PC-9 (cell line): ENCODE measurements at places on chromosomes 2 and 18.

- DNase-seq, result no peak
Observed at GRCh38 chr2:7146151-7146550, 228.9 kb downstream of the RNF144A start.

- DNase-seq, result no peak
Observed at GRCh38 chr2:201414099-201415023, 36.9 kb downstream of the TRAK2 start.

DNA sequence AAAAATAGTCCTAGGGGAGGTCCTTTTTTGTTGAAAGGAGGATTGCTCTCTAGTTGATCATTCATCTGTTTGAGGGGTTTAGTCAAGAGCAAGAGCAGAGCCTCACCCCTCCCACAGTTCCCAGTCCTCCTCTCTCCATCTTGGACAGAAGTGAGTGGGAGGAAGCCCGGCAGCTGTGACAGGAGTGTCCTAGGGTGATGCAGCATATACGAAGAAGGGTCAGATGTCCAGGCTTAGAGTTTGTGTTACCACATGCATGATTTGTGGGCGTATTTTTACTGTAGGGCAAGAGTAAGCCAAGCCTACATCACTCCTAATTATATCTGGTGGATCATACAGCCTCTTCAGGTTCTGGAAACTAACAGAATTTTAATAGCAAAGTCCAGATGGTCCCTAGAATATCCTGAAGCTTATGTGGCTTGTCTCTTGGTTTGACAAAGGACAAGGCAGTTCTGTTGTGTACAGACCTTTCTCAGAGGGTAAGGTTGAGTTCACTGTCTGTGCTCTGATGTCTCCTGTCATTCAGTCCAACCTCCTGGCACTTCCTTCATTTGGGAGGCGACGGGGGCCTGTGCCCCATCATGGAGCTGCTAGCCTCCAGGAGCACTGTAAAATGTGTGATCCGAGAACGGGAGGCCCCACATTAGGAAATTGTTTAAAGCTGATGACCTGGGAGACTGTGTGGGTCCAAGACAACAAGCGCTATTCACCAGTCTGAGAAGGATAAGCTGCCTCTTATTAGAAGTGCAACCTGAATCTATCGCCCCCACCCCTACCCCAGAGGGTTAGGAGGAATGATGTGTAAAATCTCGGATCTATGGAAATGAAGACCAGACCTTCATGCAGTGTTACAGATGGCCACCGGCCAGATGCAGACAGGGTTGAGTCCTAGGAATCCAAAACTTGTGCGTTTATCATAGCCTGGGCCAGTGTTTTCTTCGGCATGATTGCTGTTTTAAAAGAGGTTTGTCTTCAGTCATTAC, 6.9 kb downstream of the CEP68 start:
- DNase-seq, result no peak

DNA sequence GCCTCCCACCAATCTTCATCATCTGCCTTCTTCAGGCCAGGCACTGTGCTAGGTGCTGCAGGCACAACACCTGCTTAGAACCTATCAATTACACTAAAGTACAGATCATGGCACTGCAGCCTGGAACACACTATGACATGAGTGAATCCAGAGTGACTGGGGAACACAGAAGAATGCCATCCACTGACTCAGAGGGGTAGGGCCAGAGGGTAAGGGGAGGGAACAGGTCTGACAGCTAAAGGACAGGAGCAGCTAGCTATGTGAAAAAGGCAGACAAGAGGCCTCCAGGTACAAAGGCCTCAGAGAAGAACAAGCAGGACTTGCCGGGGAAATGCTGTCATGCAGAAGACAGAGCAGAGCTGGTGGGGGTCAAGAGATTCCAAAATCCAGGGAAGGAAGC, 53.3 kb upstream of the ACAA2 start:
- DNase-seq, result peak; percentile 23

GRCh38 chr2:32627441-32627813, 423 bp upstream of the TTC27 start:
- no peak for DNase-seq

GRCh38 chr2:227455200-227455599, 16.8 kb upstream of the AGFG1 start:
- DNase-seq, result no peak

GRCh38 chr2:84918430-84918829, 13.0 kb downstream of the TMSB10 start:
- DNase-seq, result no peak

DNA sequence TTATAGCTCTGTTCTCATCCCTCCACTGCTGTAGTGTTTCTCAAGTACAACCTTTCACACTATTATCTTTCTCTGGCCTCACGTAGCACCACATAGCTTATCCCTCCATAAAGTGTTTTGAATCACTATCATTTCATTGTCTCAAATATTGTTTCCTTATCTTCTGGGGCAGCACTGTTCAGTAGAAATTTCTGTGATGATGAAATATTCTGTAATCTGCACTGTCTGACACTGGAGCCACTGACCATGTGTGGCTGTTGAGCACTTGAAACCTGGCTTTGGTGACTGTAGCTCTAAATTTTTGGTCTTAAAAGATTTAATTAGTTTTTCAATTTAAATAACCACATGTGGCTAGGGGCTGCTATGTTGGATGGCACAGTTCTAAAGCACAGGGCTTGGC, 78.9 kb downstream of the CPS1 start:
- no peak for DNase-seq

GRCh38 chr2:33215299-33215698, 261.1 kb upstream of the RASGRP3 start:
- no peak for DNase-seq

DNA sequence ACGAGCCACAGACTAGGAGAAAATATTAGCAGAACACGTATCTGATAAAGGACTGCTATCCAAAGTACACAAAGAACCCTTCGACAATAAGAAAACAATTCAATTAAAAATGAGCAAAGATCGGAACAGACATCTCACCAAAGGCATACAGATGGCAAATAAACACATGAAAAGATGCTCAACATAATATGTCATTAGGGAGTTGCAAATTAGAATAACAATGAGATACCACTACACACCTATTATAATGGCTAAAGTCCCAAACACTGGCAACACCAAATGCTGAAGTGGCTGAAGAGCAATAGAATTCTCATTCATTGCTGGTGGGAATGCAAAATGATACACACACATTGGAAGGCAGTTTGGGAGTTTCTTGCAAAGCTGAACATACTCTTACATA, 33.1 kb downstream of the SERTAD2 start:
- DNase-seq, result no peak

DNA sequence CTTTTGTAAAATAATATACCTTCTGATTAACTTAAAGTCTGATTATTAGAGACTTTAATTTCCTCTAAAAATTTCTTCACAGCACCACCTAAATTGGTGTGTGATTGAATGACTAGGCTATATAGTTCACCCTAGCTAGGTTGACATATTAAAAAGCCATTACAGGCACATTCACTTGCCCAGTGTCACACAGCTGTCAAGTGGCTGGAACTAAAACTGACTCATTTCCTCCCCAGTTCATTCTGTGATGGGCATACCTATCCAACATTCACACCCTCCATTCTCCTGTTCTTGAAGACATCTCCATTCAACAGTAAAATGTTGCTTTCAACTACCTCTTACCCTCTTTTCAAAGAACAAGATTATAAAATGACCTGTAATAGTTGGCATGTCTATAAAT, 334.5 kb downstream of the ARHGAP15 start:
- DNase-seq, result no peak

DNA sequence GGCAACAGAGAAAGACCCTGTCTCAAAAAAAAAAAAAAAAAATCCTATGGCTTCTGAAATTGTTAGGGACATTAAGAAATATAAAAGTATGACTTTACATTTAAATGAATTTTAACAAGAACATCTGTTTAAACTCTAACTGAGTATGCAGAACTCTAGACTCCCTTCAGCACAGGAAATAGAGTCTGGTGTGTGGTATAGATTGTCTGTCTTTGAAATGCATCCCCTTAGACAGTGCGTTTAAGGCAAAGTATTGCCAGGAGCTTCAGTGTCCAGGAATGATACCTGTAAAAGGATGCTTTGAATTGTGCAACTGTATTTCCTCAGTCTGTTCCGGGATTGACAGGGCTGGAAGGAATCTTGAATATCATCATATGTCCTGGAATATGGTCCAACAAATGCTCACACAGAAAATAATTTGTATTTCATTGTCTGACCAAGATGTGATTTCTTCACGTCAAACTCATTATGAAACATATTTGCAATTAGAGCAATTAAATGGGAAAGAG, 133.0 kb upstream of the RASGRP3 start:
- no peak for DNase-seq

DNA sequence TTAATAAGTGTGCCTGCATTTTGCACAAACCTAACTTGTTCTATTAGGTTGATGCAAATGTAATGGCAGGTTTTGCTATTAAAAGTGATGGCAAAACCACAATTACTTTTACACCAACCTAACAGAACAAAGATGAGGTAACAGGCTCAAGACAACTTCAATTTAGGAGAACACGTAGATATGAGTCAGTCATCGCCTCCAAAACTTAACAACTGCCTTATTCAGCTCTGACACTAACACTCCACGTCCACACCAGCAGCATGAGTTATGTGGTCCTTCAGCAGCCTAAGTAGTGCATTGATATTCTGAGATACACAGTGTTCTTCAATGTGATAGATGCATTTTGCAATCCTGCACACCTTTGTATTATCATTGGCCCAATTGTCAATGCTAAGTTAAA, 1175.1 kb upstream of the ACVR2A start:
- DNase-seq, result no peak

DNA sequence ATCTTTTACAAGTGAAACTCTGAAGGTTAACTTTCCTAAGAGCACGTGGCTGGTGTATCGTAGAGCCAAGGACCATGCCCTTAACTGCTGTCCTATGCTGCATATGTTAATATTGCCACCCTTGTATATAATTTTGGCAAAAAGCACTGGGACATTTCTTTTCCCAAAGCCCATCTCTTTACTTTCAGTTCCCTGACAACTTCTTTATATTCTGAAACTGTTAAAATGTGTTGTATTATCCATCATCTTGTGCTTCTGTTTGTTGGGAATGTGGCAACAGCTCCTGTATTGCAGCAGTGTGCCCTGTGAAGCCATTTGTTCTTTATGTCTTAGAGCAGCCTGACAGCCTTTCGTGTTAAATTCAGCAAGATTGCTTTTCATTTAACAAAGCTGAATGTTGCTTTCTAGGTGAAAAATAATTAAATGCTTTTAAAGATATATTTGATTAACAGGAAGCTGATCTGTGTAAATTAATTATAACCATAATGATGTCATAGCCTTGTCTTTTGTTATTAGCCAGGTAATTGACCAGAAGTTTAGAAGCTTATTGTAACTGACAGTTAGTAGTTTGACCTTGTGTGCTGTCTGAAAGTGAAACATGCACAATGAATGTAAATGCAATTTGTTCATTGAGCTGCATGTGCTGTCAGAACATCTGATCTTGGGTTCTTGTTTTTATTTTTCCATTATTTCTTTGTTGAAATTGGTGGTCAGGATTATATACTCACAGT, 9.7 kb downstream of the RHBDD1 start:
- no peak for DNase-seq

DNA sequence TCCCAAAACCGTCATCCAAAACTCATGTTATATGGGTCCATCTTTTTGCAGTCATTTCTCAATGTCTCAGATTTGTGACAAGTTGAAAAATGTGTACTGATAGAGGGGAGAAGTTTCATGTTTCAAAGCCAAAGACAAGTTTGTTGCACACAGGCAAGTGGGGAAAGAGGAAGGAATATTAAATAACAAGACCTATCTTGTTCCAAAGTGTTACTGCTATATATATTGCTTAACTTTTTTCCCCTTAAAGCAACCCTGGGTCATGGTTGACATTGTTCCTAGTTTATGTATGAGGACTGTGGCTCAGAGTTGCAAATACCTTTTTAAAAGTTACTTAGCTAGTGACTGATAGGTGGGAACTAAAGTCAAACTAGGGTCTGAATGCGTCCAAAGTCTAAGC, 1.7 kb downstream of the ITGA4 start:
- DNase-seq, result no peak

GRCh38 chr18:576924-577323, 3.3 kb upstream of the CETN1 start:
- no peak for DNase-seq

DNA sequence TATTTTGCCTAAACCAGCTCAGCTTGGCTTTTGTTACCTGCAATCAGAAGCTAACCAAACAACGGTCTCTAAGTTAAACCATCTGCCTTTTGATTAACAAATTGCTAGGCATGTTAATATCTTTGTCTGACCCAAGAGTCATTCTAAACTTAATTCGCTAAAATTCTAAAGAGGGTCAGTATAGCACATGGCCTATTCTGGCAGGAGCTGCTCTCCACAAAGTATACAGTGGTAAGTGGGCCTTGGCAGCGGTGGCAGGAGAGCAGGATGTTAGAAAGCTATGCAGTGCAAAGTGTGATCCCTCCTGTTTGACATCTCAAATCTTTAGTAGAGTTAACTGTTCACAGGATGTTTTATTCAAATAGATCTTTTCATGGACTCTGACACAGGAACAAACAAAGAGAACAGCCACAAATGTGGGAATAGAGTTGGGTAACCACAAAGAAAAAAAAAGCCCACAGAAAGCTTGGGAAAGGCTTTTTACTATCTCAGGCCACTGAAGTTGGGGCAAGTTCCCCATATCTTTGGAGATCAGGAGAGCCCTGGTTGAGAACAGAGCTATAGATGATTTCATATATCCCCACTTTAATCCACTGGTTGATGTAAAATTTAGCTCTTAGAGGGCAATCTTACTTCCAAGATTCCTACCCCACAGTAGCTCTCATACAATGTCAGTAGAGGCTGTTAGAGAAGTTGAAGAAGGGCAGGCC, 10.6 kb downstream of the CFAP210 start:
- DNase-seq, result no peak

DNA sequence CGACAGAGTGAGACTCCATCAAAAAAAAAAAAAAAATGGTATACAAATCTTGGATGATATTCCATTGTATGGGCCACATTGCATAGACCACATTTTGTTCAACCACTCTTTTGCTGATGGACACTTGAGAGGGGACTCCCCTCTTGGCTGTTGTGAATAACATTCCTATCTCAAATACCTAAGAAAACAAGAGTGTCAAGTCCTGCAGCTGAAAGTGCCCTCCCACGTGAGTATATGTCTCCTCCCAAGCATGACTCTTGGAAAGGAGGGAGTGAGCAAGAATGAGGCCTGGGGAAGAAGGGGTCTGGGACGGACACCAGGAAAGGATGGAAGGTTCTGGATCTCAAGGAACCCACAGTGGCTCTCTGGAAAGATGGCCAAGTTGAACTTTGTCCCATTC, 36.0 kb upstream of the NPAS2 start:
- DNase-seq, result peak; percentile 58
